Sciatic nerve (tissue), 2 donors: ENCODE measurements at places on chromosomes 6 and 20. TPM values are rescaled to one million over a fixed set of nuclear protein-coding genes. Genes with fewer than 3 reads are reported as not detected.

DNA sequence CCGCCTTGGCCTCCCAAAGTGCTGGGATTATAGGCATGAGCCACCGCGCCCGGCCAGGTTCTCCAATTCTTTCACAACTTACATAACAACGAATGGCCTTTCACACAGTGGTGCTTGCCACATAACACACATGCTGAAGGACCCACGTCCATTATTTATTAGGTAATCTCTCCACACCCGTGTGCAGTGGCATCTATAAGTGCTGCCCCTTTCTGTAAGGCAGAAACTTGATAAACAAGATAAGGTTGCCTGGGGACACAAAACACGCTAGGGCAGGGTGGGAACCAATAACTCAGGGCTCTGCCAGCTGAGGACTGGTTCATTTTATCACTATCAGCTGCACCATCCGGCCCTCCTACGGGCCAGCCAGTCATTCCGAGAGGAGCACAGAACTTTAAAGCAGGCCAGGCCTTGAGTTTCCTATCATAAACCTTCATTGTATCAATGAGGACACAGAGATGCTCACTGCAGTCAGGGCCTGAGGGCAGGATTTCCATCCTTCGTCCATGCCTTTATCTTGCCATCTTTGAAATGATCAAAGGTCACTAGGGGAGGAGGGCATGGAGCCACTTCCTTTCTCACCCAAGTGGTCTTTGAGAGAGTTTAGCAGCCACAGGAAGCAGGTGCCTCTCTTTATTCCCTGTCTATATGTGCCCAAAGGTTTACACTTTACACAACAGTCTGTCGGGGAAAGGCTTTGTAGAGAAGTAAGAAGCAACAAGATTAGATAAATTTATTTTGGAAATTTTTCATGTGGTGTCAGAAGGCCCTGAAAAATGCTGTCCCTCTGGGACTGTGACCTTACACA, 37.6 kb downstream of the GPLD1 start:
- no peak for DNase-seq

- DNase-seq = no peak
Observed at GRCh38 chr20:50240092-50240491, 49.5 kb downstream of the CEBPB start.

DNA sequence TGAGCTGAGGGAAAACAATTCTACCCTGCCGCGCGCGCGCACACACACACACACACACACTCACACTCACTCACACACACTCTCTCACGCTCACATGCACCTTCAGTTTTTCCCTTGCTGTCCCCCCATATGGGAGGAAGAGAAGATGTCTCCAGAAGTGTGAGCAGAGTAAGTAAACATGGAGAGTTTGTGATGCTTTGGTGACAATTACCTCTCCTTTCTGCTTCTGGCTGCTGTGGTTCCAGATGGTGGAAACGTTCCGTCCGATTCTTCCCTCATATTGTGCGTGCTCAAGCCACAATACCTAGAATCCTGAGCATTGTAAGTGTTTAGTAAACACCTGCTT, 86.7 kb downstream of the LINC00237 start:
- no peak for DNase-seq

GRCh38 chr6:168072261-168072660, 6.8 kb downstream of the FRMD1 start:
- no peak for DNase-seq

GRCh38 chr20:48783533-48784272, 44.1 kb downstream of the PREX1 start:
- no peak for DNase-seq

GRCh38 chr6:139685009-139685408, 310.6 kb upstream of the CITED2 start:
- DNase-seq = no peak

DNA sequence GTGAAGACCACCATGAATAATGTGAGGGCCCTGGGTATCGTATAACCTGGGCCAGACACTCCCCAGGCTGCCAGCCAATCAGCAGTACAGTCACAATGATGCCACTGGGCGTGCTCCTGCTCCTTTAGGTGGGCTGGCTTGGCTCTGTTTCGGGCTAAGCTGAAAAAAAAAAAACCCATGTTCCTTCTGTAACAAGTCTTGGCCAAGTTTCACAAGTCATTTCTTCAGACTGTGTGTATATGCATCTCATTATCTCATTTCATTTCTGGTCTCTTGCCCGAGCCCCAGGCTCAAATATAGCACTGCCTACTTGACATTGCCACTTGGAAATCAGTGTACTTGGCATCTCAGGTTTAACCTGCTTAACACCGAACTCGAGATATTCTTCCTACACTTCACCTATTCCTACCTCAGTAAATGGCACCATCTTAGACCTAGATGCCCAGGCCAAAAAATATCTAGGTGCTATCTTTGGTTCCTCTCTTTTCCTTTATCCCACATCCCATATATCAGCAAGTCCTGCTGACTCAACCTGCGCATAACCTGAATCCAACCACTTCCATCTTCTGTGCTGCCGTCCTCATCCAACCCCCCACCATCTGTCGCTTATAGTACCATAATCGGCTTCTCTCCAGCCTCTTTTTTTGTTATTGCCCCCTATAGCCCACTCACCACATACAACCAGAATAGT, 1.8 kb downstream of the UQCC2 start:
- no peak for DNase-seq

- no peak for DNase-seq
Observed at GRCh38 chr6:129679275-129679674, 30.7 kb downstream of the ARHGAP18 start.

- peak; percentile 62 for DNase-seq
Observed at GRCh38 chr6:30325150-30325872, 1.4 kb upstream of the TRIM39 start.

GRCh38 chr6:109449795-109450673, 5.5 kb downstream of the MICAL1 start:
- no peak for DNase-seq

- DNase-seq = no peak
Observed at GRCh38 chr20:52340036-52340634, 148.6 kb upstream of the ZFP64 start.

- no peak for DNase-seq
Observed at GRCh38 chr20:48938670-48939069, 17.2 kb downstream of the ARFGEF2 start.

GRCh38 chr6:37279366-37280134, 21.6 kb upstream of the TMEM217 start:
- DNase-seq = no peak

DNA sequence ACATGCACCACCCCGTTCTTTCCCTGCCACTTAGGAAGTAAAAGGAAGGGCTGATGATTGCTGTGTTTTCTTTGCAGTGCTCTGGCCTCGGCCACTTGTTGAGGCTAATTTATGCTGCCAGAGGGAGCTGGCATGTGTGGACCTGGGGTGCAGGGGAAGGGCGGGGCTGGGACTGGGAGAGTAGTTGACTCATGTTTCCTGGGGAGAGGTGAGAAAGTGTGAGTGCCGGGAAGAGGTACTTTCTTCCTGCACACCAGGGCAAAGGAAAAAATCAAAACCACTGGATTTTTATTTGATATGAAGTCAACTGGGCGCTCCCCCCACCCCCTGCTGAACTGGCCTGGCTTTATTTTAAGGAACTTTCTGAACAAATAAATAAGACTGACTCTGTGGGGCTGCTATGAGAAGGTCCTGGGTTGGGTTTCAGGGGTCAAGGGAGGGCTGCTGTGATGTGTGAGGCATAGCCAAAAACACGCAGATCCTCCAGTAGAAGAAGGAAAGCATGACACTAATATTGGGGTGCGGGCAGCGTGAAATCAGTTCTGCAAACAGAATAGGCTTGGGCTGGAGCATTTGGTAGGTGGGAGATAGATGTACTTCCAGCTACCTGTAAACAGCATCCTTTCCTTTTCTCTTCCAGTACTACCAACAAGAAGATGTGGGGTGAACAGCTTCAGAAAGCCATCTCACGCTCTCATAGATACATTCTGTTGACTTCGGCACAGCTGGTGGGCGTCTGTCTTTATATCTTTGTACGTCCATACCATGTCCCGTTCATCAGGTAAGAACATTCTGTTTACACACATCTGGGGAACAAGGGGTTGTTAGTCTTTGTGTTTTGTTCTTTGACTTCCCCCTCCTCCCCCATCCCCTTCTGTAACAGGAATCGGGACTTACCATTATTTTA, 87.5 kb downstream of the SYNJ2 start:
- no peak for DNase-seq

GRCh38 chr6:13915561-13916229, 9.1 kb upstream of the RNF182 start:
- DNase-seq = no peak

- peak; percentile 86 for DNase-seq
Observed at GRCh38 chr20:62808211-62808865, 3.7 kb downstream of the OGFR start.

- no peak for DNase-seq
Observed at GRCh38 chr6:41966214-41966920, 24.8 kb upstream of the CCND3 start.

DNA sequence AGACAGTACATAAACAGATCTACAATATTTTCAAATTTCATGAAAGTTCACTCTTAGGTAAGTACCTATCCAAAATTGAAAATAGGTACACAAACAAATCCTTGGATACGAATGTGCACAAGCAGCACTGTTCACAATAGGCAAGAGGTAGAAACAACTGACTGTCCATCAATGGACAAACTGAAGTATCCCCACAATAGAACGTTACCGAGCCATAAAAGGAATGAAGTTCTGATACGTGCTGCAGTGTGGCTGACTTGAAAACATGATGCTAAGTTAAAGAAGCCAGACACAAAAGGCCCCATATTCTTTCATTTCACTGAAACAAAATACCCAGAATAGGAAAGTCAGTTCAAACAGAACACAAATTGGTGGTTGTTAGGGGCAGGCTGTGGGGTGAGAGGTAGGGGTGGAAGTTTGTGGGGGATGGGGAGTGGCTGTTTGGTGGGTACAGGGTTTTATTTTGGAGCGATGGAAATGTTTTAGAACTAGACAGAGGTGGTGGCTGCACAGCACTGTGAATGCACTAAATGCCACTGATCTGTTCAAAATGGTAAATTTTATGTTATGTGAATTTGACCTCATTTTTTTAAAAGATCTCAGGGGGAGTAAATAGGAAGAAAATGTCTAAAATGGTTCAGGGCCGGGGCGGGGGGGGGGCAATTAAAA, 89.5 kb downstream of the ZMYND8 start:
- DNase-seq = no peak

DNA sequence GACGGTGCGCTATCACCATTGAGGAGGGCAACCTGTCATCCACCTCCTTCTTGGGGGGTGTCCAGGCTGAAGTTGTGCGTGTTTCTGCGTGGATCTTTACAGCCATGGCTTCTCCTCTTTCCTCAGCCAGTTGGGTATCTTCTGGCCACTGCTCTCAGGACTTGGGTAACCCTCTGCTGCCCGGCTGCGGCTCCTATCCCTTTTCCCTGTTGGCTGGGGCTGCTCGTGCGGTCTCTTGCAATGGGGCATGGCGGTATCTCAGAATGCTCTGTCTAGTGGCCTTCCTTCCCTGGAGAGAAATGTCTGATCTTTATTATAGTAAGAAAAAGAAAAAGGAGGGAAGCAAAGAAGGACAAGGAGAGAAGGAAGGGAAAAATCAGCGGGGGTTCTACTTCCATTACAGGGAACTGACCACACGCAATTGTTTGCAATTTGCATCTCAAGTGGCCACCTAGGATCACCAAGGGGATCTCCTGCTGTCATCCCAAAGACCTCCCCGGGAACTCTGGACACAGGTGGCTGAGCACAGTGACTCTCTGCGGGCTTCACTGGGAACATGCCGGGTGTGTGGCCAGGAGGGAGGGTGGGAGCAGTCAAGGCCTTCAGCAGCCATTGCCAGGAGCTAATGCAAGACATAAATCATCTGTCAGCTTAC, 60.8 kb downstream of the NPEPL1 start:
- DNase-seq = no peak

- no peak for DNase-seq
Observed at GRCh38 chr20:41618807-41619311, 682 bp upstream of the CHD6 start.

- no peak for DNase-seq
Observed at GRCh38 chr6:56655249-56655648, 12.6 kb upstream of the DST start.

- no peak for DNase-seq
Observed at GRCh38 chr6:45643126-45643525, 265.4 kb upstream of the SUPT3H start.

- no peak for DNase-seq
Observed at GRCh38 chr6:43812850-43813578, 43.0 kb downstream of the VEGFA start.

The MAS1 gene
- total RNA-seq = not detected

The MMP24OS gene
- 71.6 TPM for total RNA-seq

The PTCRA gene
- 0.40 TPM for total RNA-seq

The FAM217A gene
- total RNA-seq = not detected
